ENCODE measurements at places on chromosomes 2 and 18.

DNA sequence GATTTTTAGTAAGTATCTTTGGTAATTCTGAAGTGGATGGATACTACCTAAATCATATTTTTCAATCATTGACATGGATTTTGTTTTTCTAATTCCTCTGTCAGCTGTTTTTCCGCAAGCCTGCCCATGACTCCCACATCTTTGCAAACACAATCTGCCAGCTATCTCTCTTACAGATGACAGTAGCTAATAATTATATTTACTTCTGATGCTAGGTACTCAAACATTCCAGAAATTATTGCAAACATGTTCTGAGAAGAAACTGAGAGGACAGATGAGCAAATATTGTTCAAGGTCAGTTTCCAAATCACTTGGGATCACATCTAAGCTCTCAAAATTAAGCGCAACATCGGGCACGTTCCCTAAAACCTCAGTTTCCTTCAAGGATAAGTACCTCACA, 270.0 kb upstream of the CDH19 start:
- no peak for DNase-seq

DNA sequence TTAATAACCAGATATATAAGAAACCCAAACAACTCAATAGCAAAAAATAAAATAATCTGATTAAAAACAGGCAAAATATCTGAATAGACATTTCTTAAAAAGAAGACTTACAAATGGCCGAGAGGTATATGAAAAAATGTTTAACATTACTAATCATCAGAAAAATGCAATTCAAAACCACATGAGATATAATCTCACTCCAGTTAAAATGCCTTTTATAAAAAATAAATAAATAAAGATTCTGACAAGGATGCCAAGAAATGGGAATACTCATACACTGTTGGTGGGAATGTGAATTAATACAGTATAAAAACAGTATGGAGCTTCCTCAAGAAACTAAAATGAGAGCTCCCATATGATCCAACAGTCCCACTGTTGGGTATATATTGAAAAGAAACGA, 33.9 kb upstream of the BMP10 start:
- no peak for DNase-seq

DNA sequence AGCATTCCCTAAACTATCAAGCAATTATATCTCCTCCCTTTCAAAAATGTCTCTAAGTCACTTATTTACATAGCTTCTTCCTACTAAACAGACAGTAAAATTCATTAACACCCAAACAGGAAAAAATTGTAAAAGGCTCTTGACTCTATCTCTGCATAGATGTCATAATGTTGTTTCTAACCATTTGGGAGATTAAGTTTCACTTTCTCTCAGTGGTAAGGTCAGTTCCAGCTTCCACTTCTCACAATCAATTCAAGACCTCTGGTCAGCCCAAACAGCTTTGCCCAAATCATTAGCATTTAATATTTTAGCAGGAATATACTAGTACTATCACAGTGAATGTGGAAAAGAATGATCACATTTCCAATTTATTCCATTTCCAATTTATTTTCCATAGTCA, 374.3 kb upstream of the MC4R start:
- DNase-seq, result no peak

DNA sequence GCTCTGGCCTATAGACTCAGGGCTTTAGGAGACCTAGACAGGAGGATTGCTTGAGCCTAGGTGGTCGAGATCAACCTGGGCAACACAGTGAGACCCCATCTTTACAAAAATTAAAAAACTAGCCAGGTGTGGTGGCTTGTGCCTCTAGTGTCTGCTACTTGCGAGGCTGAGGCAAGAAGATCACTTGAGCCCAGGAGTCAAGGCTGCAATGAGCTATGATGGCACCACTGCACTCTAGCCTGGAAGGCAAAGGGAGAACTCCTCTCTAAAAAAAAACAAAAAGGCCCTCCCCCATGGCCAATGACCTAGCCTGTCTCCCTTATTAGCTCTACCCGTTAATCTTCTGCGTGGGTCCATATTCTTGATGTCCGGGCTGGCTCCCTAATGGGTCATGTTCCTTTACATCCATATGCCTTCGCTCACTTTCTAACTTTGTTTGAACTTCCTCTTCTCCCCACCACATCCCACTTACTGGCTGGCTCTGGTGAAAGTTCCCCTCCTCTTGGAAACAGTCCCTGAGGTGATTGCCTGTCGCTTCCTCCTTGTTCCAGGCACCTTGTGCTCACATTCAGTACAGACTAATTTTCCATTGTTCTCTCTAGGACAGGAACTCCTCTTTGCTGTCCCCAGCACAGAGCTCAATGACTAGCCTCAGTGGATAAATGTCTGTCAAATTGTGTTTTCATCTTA, 103.0 kb downstream of the AFF3 start:
- DNase-seq, result no peak

- DNase-seq, result no peak
These were observed 278.6 kb downstream of the SLC8A1 start for GRCh38 chr2:40173276-40173675.

- DNase-seq, result no peak
These were observed 83.0 kb downstream of the MARCO start for GRCh38 chr2:119025013-119025412.

- DNase-seq, result no peak
These were observed 1.3 kb downstream of the SDC1 start for GRCh38 chr2:20223407-20224163.

GRCh38 chr2:27954221-27954673, 63.7 kb downstream of the BABAM2 start:
- DNase-seq, result no peak

DNA sequence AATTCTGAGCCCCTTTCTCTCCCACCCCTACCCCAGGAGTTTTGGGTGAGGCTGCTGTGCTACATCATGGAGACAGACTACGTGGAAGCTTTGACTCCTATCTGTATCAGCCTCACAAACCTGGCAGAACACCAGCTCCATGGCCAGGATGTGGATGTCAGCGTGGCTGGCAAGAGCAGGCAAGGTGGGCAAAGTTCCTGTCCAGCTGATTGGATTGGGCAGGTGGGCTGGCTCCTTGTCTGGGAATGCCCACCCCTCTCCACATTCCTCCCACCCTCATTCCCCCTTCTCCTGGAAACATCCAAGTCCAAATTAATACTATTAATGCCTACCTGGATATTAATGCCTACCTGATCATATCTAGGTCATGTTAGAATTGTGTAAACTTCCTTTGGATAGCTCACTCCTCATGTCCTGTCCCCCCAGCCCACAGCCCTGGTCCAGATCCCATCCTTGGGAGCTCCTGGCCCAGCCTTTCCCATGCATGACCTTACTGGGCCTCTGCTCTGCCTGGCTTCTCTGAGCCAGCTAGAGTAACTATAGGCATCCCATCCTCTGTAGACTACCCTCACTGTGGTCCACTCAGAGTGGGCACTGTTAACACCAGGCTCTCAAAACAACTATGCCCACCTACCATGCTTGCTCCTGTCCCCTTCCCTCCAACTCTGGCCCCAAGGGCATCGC, 24.1 kb downstream of the MROH2A start:
- no peak for DNase-seq

GRCh38 chr18:58697146-58697545, 25.9 kb downstream of the MALT1 start:
- DNase-seq, result no peak

GRCh38 chr2:105919826-105920225, 175.1 kb downstream of the NCK2 start:
- no peak for DNase-seq

GRCh38 chr18:79203017-79203605, 133.9 kb downstream of the ATP9B start:
- no peak for DNase-seq

DNA sequence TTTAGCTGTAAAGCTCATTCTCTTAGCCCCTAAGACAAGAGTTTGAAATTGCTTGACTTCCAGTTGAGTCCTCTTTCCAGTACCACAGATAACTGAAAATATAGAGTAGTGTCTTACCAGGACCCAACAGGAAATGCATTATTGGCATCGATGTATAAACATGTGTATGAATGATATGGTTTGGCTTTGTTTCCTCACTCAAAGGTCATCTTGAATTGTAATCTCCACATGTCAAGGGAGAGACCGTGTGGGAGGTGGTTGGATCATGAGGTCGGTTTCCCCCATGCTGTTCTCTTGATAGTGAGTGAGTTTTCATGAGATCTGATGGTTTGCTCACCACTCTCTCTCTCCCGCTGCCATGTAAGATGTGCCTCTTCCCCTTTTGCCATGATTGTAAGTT, 745.0 kb downstream of the TMEM182 start:
- no peak for DNase-seq

DNA sequence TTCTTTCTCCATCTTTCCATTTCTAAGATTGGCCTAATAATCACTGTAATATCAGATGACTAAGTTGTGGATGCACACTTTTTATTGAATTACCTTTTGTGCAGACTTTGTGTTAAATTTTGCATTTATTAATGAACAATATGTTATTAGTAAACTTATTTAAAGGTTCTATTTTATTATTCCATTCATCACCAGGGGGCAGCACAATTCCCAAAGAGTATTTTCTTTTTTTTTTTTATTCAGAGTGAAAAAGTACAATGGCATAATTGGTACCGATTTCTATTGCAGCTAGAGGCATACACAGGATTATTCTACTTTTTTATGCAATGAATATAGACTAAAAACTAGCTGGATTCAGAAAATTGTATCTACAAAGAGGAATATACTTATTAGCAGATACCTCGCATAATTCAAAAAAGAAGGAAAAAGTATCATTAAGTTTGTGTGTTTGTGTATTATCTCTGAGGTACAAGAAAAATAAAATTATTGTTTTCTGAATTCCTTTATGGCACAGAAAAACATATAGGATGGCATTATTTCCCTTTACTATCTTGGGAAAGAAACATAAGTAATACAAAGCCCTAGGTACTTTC, 390.6 kb downstream of the ERBB4 start:
- DNase-seq, result no peak

DNA sequence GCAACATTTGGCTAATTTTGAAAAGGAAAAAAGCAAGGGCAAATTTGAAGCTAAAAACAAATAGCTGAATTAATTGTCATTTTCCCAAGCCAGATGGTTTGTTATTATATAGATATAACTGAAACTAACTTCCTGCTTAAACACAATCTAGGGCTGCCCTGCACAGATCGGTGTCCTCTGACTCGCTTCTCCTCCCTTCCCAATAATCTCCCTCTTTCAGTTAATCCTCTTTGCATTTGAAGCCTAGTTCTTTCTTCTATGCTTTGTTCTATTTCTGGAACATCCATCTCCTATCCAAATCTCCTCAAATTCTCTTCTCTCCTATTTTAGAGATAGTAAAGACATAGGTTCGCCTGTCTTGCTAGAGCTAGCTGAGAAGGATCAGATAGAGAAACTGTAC, 328.1 kb downstream of the SLC8A1 start:
- no peak for DNase-seq

- no peak for DNase-seq
These were observed 366.5 kb downstream of the DSC3 start for GRCh38 chr18:30676053-30676480.

DNA sequence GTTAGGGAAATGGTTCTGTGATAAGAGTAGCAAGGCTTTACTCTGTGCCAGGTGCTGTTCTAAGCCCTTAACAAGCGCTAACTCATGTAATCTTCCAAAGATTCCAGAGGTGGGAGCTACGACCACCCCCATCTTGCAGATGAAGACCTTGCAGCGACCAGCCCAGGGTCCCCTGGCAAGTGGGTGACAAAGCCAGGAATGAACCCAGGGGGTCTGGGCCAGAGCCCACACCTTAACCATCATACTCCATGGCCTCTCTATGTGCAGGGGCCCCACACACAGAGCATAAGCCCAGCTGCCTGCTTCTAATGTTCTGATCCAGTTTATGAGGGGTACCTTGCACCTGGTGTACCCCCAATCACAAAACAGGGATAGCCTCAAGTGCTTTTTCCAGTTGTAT, 105.3 kb downstream of the ZBTB7C start:
- no peak for DNase-seq

- DNase-seq, result no peak
These were observed 49.4 kb upstream of the ACTR3 start for GRCh38 chr2:113840518-113840917.

DNA sequence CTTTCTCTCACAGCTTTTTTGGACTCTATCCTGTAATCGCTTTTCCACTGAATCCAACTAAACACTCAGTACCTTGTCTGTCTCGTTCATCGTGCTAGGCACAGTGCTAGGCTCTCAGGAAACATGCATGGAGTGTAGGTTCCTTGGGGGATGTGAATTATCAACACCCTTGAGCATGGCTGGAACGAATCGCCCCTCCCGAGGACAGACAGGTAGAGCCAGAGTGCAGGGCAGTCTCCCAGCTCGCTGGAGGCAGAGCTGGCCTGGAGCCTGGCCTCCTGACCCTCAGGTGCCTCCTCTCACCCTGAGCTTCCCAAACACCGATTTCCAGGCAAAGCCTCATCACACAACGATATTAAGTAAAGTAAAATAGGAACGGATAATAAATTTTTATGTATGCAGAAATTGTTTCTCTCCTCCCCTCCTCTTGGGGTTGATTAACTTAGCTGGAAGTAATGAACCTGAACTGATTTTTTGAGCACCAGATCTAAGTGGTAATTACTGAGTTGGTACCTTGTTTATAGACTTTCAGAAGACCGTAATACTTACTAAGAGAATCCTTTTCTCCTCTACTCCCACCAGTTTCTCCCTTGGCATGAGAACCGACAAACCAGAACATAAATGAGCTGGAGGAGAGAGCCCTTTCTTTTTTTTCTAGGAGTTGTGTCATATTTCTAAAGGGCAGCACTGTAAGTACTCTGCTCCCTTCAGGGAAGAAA, 90.5 kb downstream of the MSH2 start:
- no peak for DNase-seq

DNA sequence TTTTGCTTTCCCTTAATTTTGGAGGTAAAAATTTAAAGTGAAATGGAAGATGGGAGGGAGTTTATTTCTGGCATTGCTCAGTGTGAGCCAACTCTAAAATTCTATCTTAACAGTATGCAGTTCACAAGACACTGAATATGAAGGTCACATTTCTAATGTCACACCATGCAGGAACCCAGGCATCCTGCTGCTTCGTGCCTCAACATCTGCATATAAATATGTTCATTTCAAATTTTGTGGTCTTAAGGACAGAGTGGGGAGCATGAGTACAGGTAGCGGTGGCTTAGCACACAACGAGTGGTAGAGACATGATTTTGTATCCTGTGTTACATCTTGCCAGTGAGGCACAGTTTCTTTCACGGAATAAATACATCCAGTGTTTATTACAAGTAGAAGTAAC, 102.4 kb downstream of the ARL4C start:
- no peak for DNase-seq

- DNase-seq, result no peak
These were observed 30.7 kb upstream of the FRZB start for GRCh38 chr2:182897137-182897536.

Measured in stimulated activated CD4-positive, alpha-beta T cell treated with anti-CD3 and anti-CD28 coated beads, Interleukin-1b, Interleukin-23, amount 100 ng/mL, for 24 hours (primary cell).